ENCODE measurements at places on chromosomes 4 and X.

DNA sequence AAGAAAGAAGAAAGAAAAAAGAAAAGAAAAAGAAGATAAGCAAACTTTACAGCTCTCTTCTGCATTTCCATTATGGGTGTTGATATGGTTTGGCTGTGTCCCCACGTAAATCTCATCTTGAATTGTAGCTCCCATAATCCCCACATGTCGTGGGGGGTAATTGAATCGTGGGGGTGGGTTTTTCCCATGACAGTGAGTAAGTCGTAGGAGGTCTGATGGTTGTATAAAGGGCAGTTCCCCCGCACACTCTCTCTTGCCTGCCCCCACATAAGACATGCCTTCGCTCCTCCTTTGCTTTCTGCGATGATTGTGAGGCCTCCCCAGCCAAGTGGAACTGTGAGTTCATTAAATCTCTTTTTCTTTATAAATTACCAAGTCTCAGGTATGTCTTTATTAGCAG lies 7.3 kb upstream of the RAB9A start:
- no peak for DNase-seq

DNA sequence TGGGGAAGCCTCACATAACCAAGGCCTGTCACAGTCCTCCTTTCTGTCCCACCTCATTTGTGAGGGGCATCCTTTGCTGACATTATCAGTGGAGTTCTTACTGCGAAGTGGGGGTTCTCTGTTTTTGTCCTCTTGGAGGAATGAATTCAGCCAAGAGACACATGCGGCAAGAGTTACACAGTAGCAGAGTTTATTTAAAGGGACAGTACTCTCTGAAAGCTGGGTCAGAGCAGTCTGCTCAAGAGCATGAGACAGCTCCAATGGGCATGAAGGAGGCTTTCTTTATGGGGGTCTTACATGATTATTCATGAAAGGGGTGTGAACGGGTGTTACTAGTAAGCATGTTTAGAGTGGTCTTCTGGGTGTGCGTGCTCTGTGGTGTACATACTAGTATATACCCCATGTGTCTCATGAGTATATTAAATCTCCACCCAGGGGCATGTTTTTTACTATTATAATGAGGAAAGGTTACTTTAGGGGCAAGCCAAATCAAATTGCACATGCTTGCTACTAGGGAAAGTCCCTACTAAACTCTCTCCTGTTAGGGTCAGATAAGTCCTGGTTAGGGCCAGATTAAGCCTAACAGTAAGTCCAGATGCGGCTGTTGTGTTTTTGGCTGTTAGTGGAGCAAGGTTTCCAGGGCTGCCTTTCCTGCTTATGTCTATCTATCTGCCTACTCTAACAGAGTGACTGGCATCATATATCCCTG lies 19.8 kb upstream of the LGI2 start:
- DNase-seq, result no peak

GRCh38 chr4:127416115-127416514 lies 216.6 kb upstream of the INTU start:
- no peak for DNase-seq

DNA sequence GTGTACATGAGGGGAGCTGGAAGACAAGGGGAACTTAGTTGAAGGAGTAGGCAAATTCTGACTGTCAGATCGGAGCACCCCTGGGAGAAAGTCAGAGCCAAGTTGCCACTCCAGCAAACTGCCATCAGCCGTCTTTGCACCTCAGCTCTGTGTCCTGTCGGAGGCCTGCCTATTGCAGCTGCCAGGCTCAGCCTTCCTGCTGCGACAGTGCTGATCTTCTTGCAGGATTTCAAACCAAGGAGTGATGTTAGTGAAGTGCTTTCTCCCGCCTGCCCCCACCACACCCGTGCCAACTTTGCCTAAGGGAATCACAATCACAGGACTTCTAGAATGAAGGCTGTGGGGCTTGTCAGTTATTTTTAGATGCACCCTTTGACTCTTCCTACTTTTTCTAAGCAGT lies 185.3 kb downstream of the KIT start:
- DNase-seq, result no peak

Measured in stimulated activated CD4-positive, alpha-beta T cell treated with anti-CD3 and anti-CD28 coated beads, TNF-alpha, amount 100 ng/mL, for 1 hour (primary cell).